ENCODE measurements at places on chromosomes 7 and 10.

- DNase-seq = peak; percentile 49
These were observed 718.3 kb downstream of the GRID1 start for GRCh38 chr10:85648279-85648754.

DNA sequence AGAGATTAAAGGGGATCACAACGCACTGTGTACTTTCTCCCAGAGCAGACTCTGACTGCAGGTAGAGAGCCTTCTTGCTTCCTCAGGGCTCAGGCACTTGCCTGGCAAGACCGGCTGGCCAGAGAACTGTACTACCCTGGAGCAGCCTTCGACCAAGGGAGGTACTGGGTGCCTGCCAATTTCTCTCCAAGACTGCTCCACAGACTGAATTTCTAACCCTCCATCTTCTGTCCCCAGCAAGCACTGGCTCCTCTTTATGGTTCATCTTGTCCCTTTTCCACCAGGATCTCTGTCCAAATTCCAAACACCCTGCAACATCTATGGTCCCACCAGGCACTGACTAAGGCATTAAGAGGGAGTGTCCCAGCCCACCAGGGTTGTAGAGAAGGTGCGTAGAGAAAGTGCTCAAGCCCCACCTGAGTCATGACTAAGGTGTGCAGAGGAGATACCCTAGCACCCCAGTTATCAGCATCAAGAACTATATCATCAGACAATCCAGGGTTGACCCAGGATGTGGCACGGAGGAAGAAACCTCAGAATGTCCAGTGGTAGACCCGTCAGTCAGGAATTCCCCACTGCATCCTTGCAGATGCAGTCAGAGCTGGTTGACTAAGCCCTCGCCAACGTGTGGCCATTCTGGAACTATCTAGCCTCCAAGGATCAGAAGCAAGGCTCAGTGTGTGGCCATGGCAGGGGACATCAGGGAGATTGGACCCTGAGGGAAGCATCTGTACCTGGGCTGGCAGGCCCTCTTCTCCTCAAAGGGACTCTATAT, 60.9 kb upstream of the CAMK2B start:
- peak; percentile 23 for DNase-seq

- DNase-seq = no peak
These were observed 36.0 kb upstream of the PAX2 start for GRCh38 chr10:100709146-100710082.

- DNase-seq = no peak
These were observed 31.8 kb downstream of the CACNA2D1 start for GRCh38 chr7:82411732-82412131.

DNA sequence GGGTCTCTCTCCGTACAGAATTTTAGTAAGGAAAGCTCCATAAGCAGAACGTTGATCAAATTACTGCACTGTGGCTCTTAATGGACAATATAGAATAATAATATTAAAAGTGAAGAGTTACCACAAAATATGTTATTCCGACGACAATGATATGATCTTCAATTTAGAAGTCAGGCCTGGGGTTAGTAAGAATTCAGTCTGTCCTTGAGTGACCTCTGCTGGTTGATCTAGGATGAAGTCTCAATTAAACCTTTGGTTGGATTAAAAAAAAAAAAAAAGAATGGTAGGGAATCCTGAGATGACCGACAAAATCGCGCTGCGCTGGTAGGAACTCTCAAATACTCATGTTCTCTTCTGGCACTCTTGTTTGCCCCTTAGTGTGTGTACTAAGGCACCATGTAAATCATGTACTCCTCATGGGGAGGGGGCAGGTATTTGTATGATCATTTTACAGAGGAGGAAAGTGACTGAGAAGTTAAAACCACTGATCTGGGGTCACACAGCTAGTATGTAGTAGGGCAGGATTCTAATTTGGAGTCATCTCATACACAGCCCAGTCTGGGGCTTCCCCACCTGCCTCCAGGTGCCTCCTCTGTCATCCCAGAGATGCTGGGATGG, 161.3 kb upstream of the NPVF start:
- DNase-seq = peak; percentile 67

- peak; percentile 87 for DNase-seq
These were observed at the start of gene HGF for GRCh38 chr7:81769891-81770727. TSS of gene HGF (minus strand) at chr7:81770047. CDS start at chr7:81769971, 76 bp downstream.

- no peak for DNase-seq
These were observed 214.3 kb downstream of the NEBL start for GRCh38 chr10:20682782-20683181.

DNA sequence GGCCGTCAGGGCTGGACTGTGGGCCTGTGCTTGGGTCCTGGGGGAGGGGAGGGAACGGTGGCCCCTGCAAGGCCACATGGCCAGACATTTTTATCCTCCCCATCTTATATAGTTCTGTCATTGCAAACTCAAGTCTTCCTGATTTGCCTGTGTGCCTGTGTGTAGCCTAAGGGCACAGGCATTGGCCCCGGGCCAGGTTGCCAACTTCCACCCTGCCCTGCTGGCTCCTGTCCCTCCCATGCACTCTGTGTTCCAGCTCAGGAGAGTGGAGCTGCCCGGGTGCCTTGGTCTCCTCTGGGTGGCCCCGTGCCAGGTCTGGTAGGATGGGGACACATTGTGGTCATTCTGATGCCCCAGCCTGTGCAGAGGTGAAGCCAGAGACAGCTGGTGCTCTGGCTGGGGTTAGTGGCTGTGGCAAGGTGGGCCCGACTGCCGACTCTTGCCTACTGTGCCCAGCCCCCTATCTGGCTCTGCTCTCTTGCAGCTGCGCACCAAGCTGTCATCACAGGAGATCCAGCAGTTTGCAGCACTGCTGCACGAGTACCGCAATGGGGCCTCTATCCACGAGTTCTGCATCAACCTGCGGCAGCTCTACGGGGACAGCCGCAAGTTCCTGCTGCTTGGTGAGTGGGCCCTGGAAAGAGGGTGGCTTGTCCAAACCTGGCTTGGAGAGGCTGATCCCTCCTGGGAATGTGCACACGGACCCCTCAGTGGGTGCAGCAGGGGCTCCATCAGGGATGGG, 14.8 kb downstream of the NACAD start:
- no peak for DNase-seq

DNA sequence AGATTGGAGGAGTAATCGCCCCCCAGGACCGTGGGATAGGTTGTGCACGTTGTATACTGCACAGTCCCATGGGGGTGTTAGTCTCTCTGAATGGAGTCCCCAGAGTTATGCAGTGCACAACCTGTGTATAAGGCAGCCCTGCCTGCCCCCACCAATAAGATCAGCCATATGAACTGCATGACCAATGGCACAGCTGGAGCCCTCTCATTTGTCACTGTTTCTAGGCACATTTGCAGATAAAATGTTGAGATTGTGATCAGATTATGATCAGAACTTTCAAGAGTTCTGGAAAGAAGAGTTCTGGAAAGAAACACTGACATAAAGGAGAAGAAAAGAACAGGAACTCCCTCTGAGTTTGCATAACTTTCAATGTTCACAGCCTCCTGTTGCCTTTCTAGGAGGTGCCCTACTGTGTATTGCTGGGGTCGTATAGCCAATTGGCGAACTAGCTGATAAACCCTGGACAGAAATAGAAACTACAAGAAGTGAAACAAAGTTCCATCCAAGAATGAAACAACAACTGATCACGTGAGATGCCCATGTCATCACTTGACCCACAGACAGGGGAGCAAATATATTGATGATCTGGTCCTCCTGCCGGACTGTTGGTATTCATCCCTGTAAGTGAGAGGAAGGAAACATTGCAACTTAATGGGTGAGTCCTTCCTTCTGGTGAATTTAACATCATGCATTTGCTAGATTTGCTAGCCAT, 49.6 kb upstream of the TOMM7 start:
- DNase-seq = no peak

- peak; percentile 66 for DNase-seq
These were observed 135.6 kb downstream of the TMEM168 start for GRCh38 chr7:112654322-112655216.

DNA sequence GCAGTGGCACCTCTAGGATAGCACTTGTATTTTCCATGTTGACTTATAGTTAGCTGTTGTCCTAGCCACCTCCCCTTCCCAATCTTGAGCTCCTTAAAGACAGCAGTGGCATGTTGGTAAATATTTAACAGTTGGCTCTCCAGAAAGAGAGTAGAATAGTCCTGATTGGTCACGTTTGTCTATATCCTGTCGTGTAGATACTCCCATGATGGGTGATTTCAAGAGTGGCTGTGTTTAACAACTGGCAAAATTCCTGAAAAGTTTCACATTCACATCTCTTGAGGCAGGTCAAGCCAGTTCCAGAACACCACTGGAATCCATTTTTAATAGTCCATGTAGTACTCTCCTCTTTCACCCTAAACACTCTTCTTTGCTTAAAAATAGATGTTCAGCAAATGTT, 68.2 kb upstream of the FZD1 start:
- DNase-seq = no peak

DNA sequence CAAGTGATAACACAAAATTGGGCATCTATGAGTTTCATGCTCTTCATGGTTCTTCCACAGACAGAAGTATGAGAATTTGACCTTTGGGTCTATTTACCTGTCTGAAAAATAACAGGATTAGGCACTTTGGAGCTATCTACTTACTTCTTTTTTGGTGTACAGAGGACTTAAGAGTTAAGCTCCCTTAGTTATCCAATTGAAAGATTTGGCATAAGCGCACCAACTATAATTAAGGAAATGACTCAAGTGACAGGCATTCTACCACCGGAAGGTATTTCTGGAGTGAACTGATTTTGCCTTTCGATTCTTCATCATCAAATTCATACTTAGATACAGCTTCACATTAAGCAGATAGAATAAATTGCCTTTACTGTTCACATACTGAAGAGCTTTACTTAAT, 43.9 kb downstream of the IFIT5 start:
- peak; percentile 61 for DNase-seq

DNA sequence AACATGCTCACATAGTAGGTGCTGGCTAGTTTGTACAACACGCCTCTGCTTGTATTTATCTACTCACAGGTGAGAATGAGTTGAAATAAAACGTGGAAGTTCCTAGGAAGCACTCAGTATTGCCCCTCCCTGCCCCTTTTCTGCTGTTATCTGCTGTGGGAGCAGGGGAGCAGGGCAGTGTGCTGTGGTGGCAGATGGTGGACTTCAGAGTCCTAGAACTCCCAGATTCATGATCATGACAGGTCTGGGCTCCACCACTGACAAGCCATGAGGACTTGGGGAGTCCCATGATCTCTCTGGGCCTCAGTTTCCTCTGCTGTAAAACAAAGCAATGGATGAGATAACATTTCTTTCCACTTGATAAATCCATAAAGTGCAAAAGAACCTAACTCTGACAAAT, 11.6 kb upstream of the PRKCQ start:
- DNase-seq = no peak

- peak; percentile 32 for DNase-seq
These were observed 12.4 kb upstream of the MTERF1 start for GRCh38 chr7:91892821-91893340.

DNA sequence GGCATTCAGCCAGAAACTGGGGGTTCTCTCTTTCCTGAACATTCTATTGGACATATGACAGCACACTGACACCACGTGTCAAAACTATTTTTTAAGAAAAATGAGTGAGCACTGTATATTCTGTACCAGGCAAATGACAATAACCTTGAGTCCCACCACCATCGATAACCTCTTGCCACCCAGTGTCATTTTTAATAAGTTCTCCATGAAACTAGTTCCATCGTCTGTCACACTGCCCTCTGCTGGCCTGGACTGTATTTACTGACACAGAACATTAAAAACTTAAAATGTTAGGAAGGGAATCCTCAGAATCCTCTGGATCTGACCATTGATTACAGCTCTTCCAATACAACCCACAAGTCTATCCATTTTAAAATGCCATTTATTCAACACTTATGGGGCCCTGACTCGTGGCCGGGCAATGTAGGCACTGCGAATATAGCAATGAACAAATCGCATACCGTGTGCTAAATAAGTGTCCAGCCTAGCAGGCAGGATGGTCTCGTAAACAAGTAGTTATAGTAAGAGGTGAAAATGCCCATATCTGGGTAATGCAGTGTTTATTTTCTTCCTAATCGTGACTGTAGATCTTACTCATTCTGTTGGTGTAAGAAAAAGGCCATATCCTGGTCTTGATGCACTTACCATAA, 35.9 kb upstream of the CACNB2 start:
- DNase-seq = peak; percentile 63

DNA sequence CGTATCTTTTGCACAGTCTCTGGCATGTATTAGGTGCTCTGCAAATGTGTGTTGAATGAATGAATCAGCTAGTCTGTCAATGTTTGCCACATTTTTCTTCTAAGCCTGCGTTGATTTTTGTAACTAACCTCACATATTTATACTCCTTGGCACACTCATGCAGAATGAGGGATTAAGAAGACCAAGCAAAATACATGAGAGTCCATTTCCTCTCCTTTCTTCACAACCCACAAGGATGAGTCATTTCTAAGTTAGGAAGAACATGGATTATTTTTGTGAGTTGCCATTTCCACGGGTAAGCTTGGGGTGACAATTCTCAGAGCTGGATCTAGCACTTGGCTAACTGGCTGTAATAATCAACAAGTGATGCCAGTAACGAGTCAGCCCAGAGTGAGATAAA, 158.8 kb downstream of the TWIST1 start:
- peak; percentile 79 for DNase-seq

- peak; percentile 6 for DNase-seq
These were observed 3.9 kb downstream of the MYL10 start for GRCh38 chr7:101625031-101625791.

GRCh38 chr10:69366738-69367137, 50.0 kb downstream of the TACR2 start:
- no peak for DNase-seq

GRCh38 chr7:37142958-37143357, 305.7 kb downstream of the ELMO1 start:
- DNase-seq = no peak

- DNase-seq = no peak
These were observed 32.6 kb downstream of the SH3PXD2A start for GRCh38 chr10:103822800-103823199.

DNA sequence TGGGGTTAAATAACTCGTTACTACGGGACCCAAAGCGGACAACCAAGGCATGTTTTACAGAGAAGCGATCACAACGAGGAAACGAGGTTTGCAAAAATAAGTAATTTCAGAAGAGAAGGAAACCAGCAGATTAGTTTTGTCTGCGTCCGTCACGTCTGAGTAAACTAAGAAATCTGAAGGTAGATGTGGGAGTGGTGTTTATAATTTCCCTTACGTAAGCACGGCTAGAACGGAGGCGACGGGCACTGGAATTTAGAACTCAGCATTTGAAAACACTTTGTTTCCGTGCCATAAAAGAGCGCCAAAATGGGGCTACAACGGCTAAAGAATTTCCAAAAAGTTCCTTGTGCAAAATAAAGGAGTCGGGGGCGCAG, 718 bp upstream of the UMAD1 start:
- peak; percentile 34 for DNase-seq

DNA sequence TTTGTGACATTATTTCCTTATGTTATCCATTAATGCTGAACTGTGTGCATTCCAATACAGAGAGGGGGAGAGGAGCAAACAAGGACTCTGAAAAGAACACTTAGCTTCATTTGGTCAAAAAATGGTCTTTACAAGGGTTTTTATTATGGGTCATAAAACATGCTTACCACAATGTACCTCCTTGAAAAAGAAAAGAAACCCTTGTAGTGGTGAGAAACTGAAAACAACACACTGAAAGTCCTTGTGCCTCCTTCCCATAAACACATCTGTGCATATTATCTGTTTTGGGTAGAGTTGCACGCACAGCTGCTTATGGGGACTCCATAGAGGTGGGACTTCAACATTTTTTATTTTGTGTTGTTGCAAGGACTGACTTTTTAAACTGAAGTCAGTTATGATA, 98.7 kb downstream of the CDK6 start:
- DNase-seq = no peak

All from fibroblast of mammary gland (primary cell).